ENCODE measurements at places on chromosomes 4 and X. TPM values are rescaled to one million over a fixed set of nuclear protein-coding genes. Genes with fewer than 3 reads are reported as not detected.

DNA sequence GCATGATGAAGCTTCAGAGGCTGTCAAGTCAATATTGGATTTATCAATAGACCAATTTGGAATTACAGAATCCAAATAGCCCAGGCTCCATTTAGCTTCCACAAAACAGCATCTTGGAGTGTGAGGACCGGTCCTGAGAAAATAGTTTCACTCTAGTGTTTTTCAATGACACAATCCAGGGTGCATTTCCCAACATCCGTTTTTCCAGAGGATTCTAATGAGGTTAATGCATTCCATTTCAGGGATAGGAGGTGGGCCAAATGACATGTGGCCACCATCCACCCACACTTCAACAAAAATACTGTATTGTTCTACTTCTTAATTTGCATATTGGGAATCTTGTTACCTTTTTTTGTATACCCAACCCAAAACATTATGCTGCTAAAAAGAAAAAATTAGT is 229.8 kb upstream of the LDB2 start:
- DNase-seq: no peak

Gene TRPC5OS
- not detected for total RNA-seq

- DNase-seq: no peak
Observed at GRCh38 chrX:153778684-153779101, 2.1 kb upstream of the SRPK3 start.

DNA sequence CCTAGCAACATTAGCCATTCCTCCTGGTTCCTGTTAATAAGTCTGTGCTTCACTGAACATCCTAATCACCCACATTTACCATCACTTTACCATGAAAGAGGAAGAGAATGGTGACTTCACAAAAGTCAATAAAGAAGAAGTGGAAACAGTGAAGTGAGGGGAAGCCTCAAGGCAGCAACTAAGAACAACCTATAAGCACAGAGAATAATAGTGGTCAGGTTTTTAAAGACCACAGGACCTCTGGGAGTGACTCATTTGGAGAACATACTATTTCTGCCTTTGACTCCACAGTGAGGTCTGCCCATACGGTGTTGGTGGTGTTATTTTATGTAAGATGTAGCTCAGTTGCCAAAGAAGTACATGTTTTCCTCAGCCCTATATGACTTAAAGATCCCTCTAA is 86.0 kb upstream of the TET2 start:
- no peak for DNase-seq

GRCh38 chrX:148133105-148133725 is 152.1 kb downstream of the FMR1NB start:
- peak; percentile 16 for DNase-seq

- no peak for DNase-seq
Observed at GRCh38 chr4:129788486-129788885, 692.5 kb downstream of the C4orf33 start.

Gene TLR8
- total RNA-seq: not detected

GRCh38 chr4:99966692-99967091 is 16.6 kb upstream of the H2AZ1 start:
- no peak for DNase-seq

GRCh38 chr4:73036123-73036522 is 33.4 kb downstream of the COX18 start:
- DNase-seq: no peak

DNA sequence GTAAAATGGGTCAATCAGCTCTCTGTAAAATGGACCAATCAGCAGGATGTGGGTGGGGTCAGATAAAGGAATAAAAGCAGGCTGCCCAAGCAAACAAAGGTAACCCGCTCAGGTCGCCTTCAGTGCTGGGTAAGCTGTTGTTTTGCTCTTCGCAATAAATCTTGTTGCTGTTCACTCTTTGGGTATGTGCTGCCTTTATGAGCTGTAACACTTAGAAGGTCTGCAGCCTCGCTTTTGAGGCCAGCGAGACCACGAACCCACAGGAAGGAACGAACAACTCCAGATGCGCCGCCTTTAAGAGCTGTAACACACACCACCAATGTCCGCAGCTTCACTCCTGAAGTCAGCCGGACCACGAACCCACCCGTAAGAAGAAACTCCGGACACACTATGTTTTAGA is 11.5 kb upstream of the CAMK2D start:
- no peak for DNase-seq

DNA sequence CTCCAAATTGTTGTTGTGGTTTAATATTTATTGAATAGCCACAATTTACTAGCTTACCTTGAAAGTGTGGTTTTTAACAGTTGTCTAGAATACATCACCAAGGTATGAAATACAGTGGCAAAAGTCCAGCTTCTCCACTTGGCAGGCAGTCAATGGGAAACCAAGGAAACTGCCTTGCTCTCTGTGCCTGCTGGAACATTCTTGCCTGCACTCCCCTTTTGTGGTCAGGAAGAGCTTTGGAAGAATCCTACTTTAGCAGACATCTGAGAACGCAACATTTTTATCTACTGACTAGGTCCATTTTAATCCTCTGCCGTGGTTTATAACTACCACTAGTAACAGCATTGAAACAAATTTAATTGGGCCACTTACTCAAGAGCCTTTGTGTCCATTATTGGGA is 64.5 kb downstream of the TENM3 start:
- no peak for DNase-seq

DNA sequence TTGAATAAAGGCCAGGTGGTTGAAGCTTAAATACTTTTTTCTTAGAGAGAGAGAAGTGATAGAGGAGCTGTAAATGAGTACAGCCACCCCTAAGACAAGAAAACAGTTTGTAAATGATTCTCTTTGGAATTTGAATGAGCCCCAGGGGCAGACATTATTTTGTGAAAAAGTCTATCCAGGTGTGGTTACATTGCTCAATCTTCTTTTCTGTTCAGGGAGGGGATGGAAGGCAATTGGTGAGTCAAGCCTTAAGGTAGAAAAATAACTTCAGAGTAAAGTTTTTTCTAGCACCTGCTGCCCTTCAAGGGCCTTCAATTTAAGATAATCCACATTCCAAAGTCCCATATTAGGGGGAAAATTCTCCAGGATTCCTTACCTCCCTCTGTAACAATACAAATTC is 646.7 kb downstream of the PDHA2 start:
- DNase-seq: no peak

GRCh38 chr4:14669371-14669770 is 332.9 kb upstream of the CPEB2 start:
- no peak for DNase-seq

Gene SSX1
- 1.0 TPM for total RNA-seq

DNA sequence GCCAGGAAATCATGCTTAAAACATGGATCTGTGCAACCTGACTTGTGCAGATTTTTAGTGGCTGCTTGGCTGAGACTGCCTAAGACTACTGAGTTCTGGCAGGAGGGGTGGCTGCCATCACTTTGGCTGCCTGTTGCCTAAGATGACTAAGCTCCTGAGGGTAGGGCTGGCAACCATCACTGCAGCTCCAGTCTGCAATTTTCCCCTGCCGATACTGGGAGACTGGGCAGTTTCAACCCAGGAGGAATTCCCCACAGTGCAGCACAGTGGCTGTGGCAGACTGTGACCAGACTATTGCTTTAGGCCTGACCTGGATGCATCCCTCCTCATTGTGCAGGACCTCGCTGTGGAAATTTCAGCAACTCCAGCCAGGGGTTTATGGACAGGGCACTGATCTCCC is 544.9 kb downstream of the ANKRD50 start:
- no peak for DNase-seq

Gene TAB3
- total RNA-seq: 29.4 TPM

Gene BTK
- 1.3 TPM for total RNA-seq

DNA sequence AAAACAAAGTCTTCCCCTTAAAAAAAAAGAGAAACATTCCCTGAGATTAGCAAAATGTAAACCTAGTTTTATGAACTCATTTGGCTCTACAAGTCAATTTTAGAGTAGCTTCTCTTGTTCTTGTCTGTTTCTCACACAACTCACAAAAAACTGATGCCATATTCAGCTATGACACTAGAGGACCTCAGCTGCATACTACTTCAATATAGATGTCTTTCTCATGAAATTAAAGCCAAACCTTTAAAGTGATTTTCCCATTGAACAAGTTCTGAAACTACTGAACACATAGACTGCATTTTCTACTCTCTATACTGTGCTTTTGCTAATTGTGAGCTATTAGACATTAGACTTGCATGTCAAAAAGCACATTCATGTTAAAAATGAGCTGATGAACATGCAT is 49.8 kb downstream of the TBCK start:
- peak; percentile 68 for DNase-seq

Gene CYTL1
- not detected for total RNA-seq

- no peak for DNase-seq
Observed at GRCh38 chr4:172786039-172786792, 382.4 kb upstream of the GALNT7 start.

Gene GAGE12E
- total RNA-seq: 34.1 TPM

Gene SSX3
- total RNA-seq: not detected

DNA sequence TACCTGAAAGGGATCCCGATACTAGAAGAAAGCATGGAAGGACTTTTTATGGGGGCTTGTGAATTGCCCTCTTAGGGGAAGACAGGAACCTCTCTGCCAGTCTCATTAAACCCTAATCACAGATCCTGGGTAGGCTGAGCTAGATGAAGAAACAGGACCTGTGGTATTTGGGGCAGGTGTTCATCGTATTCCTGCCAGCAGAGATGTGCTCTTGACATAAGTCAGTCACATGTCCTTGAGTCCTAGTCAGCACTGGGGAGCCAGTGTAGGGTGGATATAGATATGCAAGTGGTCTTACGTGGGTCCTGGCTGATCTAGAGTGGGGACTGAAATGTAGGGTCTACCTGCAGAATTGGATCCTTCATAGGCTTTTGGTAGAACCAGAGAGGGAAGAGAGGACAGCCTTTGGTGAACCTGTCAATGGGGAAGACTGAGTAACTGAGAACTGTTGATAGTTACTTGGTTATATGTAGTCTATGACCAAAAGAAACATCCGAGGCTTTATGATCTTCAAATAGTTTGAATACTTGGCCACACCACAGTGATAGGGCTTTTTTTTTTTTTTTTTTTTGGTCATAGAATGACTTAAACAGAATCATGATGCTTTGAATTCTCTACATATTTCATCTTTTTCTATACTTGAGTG is 63.5 kb upstream of the WDR1 start:
- DNase-seq: no peak

DNA sequence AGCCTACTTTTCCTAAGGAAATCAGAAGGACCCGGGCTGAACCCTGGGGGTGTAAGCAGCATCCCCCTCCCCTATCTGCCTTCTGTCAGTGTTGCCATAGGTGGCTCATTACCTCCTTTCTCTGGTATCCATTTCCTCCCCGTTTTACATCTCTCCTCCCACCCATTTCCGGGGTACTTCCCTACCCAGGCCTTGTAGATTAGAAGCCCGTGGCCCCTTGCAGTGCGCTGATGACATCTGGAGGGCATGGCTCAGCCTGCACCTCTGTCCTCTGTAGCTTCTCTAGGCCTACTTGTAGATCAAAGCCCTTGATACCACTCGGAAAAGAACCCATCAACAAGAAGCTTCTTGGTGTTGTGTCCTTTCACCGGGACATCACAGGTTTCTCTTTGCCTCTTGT is 71.8 kb downstream of the NBDY start:
- DNase-seq: no peak

DNA sequence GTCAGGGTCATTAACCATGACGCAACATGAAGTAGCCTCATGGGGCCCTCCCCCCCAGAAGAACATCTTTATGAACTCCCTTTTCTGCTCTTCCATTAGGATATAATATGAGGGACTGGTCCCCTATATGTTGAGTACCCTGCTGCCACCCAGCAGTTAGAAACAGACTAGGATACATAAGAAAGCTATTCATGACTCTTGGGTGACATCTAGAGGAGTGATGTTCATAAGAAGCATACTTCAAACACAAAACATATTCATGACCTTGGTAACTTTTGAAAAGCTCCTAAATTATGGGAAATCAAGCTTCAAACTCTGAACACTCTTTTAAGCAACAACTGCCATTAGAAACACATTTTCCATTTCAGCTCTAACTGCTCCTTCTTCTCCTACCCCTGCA is 155.2 kb upstream of the SPIN4 start:
- peak; percentile 50 for DNase-seq

GRCh38 chrX:118480172-118480571 is 15.4 kb upstream of the DOCK11 start:
- no peak for DNase-seq

Gene FAAH2
- not detected for total RNA-seq

DNA sequence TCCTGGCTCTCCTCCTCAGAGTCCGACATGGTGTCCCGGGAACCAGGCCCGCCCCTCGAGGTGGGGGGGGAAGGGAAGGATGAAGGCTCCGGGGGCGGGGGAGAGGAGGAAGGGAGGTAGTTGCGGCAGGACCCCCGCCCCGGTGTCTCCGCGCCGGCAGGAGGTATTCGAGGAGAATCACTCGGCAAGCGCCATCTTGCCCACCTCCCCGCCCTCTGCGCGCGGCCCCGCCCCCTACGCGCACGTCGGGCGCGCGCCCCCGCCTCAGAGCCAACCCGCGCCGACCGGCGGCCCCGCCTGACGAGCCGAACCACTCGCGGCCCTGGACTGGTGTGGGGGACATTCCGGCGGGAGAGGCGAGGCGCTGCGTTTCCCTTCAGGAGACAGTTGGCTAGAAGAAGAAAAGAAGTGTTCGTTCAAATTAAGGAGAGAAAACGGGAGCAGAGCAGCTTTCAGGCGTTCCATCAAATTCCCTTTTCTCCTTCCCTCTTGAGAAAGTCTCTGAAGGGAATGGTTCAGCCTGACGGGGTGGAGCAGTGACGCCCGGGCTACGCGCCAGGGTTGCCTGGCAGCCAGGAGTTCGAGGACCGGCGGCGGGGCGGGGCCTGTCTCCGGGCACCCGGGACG is at the start of gene RAB28:
Gene RAB28 (minus strand): TSS at position 219 of the 627 bp plus-strand sequence.
- DNase-seq: peak; percentile 90

DNA sequence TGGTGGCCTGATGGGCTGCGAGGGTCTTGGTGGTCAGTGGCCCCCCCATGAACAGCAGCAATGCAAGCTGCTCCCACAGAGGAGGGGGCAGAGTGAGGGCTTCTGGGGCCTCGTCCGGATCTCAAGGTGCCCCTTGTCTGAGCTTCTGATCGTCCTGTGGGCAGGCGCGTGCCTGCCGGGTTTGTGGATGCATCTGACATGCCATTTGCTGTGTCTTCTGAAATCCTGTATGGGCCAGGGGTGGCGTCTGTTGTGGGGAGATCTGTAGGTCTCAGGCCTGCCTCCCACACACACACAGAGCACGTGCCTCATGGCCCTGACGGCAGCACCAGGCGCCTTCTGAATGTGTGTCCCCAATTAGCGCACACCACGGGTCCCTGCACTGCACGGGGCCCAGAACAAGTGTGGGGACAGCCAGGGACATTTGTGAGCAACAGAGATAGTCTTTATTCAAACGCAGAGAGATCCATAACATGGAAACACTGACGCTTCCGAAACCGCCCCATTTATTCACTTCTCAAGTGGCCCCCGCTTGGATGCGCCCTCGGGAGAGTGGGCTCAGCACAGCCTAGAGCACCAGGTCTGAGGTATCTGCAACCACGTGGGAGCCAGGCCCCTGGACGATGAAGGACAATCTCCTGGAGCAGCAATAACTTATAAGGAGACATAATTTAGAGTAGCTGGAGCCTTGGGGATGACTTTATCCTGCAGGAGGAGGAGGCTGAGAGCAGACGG is 5.7 kb downstream of the SPON2 start:
- no peak for DNase-seq

Gene ARAP2
- 14.4 TPM for total RNA-seq

Gene COQ2
- 9.0 TPM for total RNA-seq

GRCh38 chrX:153926858-153927671 is 1.0 kb upstream of the ARHGAP4 start:
- DNase-seq: no peak

- DNase-seq: no peak
Observed at GRCh38 chr4:137067735-137068134, 464.6 kb downstream of the PCDH18 start.

GRCh38 chrX:129600981-129601424 is 53.8 kb downstream of the APLN start:
- DNase-seq: peak; percentile 72
